ENCODE measurements at places on chromosomes 2 and 18.

DNA sequence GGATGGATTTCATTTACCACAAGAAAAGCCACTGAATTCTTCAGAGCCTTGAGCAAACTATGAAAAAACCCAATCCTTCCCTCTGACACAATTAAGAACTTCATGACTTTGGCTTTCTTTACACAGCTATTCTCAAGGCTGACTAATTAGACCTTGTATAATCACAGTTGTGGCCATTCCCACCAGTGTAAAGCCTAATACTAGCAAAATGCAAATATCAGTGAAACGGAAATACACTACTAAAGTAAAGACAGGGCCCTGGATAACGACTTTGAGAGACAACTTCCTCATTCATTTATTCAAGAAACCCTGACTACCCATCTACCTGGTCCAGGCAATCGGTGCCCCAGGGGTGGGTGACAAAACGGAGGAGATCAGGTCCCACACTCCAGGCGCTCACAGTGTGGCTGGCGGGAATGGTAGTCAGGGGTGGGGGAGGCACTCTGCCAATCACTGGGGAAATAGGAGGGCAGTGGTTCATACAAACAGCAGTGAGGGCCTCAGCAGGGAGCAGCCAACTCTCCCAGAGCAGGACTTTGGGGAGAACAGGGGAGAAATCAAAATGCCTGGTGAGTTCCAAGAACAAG lies 28.1 kb downstream of the TMEM163 start:
- DNase-seq, result no peak

DNA sequence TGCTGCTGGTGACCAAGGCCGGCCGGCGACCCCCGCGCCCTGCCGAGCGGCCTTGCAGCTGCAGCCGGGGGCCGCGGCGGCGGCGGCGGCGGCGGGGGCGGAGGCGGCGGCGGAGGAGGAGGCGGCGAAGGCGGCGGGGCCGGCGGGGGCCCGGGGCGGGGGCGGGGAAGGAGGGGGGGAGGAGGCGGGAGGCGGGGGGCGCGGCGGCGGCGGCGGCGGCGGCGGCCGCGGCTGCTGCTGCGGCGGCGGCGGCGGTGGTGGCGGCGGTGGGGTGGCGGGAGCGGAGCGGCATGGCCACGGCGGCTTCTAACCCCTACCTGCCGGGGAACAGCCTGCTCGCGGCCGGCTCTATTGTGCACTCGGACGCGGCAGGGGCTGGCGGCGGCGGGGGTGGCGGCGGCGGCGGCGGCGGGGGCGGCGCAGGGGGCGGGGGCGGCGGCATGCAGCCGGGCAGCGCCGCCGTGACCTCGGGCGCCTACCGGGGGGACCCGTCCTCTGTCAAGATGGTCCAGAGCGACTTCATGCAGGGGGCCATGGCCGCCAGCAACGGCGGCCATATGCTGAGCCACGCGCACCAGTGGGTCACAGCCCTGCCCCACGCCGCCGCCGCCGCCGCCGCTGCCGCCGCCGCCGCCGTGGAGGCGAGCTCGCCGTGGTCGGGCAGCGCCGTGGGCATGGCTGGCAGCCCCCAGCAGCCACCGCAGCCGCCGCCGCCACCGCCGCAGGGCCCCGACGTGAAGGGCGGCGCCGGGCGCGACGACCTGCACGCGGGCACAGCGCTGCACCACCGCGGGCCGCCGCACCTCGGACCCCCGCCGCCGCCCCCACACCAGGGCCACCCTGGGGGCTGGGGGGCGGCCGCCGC lies 1.5 kb downstream of the POU3F3 start:
- no peak for DNase-seq

DNA sequence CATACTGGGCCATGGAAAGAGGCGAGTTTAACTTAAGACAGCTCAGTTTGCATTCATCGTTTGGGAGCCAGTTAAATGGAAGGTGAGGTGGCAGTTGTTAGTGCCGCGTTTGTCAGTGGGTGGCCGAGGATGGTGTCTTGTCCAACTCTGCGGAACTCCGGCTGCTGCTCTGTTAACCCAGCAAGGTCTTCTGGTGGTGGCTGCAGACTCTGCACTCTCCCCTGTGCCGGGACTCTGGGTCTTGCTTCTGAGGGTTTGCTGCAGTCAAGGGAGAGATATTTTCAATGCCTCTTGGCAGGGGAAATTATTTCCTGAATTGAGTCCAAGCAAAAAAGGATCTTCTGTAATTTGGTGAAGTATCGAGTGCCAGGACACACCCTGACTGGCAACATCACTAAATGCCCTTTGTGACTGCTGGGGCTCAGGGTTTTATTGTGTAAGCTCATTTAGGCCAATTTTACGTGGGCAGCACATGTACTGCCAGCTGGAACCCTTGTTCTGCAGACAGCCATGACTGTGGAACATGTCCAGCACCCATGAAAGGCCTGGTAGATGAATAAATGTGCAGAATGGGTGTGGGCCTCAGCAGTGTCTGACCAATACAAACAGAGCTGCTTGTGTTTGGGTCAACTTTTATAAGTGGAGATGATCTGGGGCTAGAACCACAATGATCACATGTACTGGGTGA lies 58.1 kb downstream of the IL1R2 start:
- peak; percentile 83 for DNase-seq

- DNase-seq, result no peak
These were observed 478.7 kb upstream of the POU3F3 start for GRCh38 chr2:104375206-104375605.

GRCh38 chr2:218434456-218434855 lies 15.5 kb downstream of the VIL1 start:
- no peak for DNase-seq
